Breast epithelium (tissue), 4 donors: ENCODE measurements at places on chromosomes 3 and 15. TPM values are rescaled to one million over a fixed set of nuclear protein-coding genes. Genes with fewer than 3 reads are reported as not detected.

The SAMD7 gene
- not detected for total RNA-seq

The IL5RA gene
- total RNA-seq: not detected

The FGF7 gene
- total RNA-seq: 42.9 TPM

The SLC27A2 gene
- 5.6 TPM for total RNA-seq

The EPHB3 gene
- 0.32 TPM for total RNA-seq

The GALNT15 gene
- 215 TPM for total RNA-seq

The TIMP4 gene
- total RNA-seq: 27.4 TPM

The GABRA5 gene
- total RNA-seq: not detected

The GOLGA6L10 gene
- total RNA-seq: 2.6 TPM

The LINGO1 gene
- total RNA-seq: not detected

The AMT gene
- 8.3 TPM for total RNA-seq

The GOLGA8B gene
- total RNA-seq: 180 TPM

The RARB gene
- total RNA-seq: 8.2 TPM

The ONECUT1 gene
- total RNA-seq: not detected

The GOLGA8J gene
- total RNA-seq: not detected

The SERPINI2 gene
- not detected for total RNA-seq

The LRRIQ4 gene
- total RNA-seq: not detected

The P2RY14 gene
- total RNA-seq: 8.5 TPM

The DLL4 gene
- total RNA-seq: 3.5 TPM

The CLDN16 gene
- total RNA-seq: not detected

The MRAS gene
- total RNA-seq: 157 TPM

The CACNA2D2 gene
- 2.0 TPM for total RNA-seq

The KLHL6 gene
- 7.9 TPM for total RNA-seq

The MFAP1 gene
- total RNA-seq: 14.4 TPM

The RTF1 gene
- 33.1 TPM for total RNA-seq

The LRRC31 gene
- 0.29 TPM for total RNA-seq

The TM2D3 gene
- total RNA-seq: 49.8 TPM

The SPINK8 gene
- not detected for total RNA-seq

The IQCF5 gene
- not detected for total RNA-seq

The RBPMS2 gene
- total RNA-seq: 1.9 TPM

The GAP43 gene
- total RNA-seq: not detected

The CSPG4 gene
- total RNA-seq: 42.9 TPM

The PLS1 gene
- 1.6 TPM for total RNA-seq

The ARHGEF26 gene
- 19.8 TPM for total RNA-seq

The JMJD7 gene
- 20.8 TPM for total RNA-seq

The ISG20 gene
- 7.4 TPM for total RNA-seq

The TAGLN3 gene
- not detected for total RNA-seq

The TP63 gene
- total RNA-seq: 0.96 TPM

The RNU6-1 gene
- not detected for total RNA-seq

The C3orf70 gene
- 1.3 TPM for total RNA-seq

The MINAR1 gene
- 0.66 TPM for total RNA-seq

The CEMIP gene
- 0.59 TPM for total RNA-seq

The EFL1 gene
- 12.5 TPM for total RNA-seq

The SLITRK3 gene
- not detected for total RNA-seq

The RBMS3 gene
- 117 TPM for total RNA-seq

The ANKRD34C gene
- not detected for total RNA-seq

The CCDC32 gene
- total RNA-seq: 42.3 TPM

The SEMA5B gene
- 0.33 TPM for total RNA-seq

The IL12A gene
- not detected for total RNA-seq

The SENP2 gene
- total RNA-seq: 45.2 TPM

The GATM gene
- 8.8 TPM for total RNA-seq
